ENCODE measurements at places on chromosomes 7 and 10.

- DNase-seq: no peak
Measured at GRCh38 chr7:66950763-66951162, 29.7 kb downstream of the TMEM248 start.

- DNase-seq: no peak
Measured at GRCh38 chr10:72588266-72588665, 37.6 kb downstream of the MICU1 start.

DNA sequence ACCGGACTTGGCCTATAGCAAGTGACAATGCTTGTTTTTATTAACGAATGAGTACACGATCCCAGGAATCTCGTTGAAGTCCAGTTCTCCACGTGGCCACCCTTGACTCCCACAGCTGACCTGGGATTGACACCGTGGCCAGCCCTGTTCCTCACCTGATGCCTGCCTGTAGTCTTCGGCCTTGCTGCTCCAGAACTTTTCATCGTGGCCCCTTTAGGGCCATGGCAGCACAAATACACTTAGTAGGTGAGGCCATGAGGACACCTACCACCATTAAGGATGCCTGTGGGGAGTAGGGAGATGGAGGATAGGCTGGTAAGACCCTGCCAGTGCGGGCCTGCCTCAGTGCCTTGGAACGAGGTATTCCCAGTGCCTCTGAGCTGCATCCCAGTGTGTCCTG lies 30.6 kb upstream of the INSYN2A start:
- no peak for DNase-seq

DNA sequence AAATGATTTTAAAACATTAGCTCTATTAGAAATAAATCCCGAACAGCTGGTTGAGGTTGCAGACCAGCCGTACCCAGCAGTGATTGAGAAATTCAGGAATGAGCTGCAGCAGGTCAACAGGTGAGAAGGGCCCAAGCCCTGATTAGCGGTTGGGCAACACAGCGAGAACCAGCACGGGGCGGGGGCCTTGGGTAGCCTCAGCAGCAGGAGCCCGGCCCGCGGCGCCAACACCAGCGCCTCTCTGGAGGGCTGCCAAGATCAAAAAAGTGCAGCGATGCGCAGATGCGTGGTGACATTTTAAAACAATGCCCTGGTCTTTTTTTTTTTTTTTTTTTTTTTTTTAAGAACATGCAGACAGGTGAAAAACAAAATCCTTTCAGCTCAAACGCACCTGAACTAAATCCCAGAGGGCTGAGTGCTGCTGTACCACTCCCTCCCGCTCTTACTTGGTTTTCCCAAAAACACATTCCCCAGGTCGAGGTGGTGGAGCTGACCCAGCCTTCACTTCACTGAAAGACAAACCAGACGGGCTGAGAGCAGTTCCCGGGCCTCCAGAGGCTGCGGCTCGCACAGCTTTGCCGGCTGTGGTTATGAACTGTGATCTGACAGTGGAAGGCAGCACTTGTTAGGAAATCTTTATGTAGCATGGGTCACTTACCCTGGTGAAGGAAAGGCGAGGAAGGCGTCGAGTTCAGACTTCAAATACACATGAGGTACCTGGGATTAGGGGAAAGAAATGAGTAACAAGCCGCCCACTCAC lies 579.4 kb downstream of the SDK1 start:
- no peak for DNase-seq

GRCh38 chr7:128231021-128231420 lies 10.1 kb upstream of the LEP start:
- no peak for DNase-seq

- DNase-seq: no peak
Measured at GRCh38 chr7:98134420-98135228, 28.0 kb downstream of the LMTK2 start.

DNA sequence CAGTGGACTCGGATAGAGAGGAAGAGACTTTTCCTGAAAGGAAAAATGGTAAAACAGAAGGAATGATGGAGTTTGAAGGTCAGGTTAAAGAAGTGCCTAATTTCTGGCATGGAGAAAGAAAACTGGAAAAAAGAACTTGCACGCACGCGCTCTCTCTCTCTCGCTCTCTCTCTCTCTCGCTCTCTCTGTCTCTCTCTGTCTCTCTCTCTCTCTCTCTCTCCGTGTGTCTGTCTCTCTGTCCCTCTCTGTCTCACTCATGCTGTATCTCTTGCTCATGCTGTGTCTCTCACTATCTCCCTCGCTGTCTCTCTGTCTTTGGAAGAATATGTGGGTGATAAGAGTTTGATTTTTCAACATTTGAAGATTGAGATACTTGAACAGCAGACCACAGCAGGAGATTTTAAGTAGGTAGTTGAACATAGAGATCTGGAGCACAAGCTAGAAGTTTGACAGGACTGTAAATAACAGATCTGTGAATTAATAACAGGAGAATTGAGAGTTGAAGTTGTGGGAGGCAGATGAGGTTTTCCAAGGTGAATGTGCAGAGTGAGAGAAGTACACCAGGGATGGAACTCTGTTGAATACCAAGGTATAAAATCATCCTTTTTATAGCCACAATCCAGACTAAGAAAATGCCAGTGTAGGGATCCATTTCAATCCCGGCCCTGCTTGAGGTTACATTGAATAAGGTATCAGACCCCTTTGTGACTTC lies 33.1 kb downstream of the ADD3 start:
- DNase-seq: no peak

DNA sequence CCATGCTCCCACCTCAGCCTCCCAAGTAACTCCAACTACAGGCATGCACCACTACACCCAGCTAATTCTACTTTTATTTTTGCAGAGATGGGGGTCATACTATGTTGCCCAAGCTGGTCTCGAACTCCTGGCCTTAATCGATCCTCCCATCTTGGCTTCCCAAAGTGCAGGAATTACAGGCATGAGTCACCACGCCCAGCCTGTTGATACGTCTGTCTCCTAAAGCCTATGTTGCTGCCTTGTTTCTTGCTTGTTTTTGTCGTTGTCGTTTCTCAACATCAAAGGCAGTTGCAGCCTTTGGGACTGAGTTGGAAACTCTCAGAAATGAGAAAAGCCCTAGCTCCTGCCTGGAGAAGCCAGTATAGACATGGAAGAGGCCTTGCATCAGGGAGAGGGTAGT lies 49.9 kb downstream of the SORBS1 start:
- no peak for DNase-seq

DNA sequence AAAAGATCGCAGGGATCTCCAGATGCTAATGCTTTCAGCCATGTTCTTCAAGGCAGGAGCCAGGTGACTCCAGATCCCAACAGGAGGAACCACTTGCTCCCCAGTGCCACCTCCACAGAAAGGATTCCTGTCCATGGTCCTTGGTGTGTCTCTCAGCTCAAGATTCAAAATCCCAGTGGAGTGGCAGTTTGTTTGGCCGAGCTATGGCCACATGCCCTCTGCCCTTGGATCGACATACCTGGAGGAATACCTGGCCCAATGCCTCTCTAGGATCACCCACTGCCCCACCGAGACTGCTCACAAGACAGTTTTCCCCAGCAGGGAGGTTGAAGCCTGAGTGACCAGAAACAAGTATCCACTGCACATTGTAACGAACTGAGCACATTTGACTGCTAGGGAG lies 3.9 kb upstream of the GPRIN2 start:
- DNase-seq: no peak

- DNase-seq: no peak
Measured at GRCh38 chr7:148991536-148991935, 36.8 kb downstream of the PDIA4 start.

DNA sequence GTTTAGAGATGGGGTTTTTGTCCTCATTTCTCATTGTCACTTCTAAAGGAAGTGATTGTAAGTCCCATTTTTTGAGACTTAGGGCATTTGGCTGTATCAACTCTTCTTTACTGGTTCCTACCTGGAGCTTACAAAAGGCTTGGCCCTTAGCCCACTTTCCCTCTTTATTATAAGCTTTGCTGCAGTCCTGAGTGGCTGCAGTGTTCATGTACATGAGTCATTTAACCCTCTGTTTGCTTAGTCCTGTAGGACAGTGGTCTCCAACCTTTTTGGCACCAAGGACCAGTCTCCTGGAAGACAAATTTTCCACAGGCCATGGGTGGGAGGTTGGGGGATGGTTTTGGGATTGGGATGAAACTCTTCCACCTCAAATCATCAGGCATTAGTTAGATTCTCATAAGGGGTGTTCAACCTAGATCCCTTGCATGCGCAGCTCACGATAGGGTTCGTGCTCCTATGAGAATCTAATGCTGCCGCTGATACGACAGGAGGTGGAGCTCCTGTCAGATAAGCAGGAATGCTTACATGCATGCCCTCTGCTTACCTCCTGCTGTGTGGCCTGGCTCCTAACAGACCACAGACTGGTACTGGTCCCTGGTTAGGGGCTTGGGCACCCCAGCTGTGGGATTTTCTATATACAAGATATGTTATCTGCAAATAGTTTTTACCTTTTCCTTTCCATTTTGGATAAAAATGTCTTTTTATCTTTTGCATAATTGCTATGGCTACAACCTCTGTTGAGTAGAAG lies 99.7 kb downstream of the CCSER2 start:
- DNase-seq: no peak

- DNase-seq: no peak
Measured at GRCh38 chr10:85548034-85548433, 818.6 kb downstream of the GRID1 start.

DNA sequence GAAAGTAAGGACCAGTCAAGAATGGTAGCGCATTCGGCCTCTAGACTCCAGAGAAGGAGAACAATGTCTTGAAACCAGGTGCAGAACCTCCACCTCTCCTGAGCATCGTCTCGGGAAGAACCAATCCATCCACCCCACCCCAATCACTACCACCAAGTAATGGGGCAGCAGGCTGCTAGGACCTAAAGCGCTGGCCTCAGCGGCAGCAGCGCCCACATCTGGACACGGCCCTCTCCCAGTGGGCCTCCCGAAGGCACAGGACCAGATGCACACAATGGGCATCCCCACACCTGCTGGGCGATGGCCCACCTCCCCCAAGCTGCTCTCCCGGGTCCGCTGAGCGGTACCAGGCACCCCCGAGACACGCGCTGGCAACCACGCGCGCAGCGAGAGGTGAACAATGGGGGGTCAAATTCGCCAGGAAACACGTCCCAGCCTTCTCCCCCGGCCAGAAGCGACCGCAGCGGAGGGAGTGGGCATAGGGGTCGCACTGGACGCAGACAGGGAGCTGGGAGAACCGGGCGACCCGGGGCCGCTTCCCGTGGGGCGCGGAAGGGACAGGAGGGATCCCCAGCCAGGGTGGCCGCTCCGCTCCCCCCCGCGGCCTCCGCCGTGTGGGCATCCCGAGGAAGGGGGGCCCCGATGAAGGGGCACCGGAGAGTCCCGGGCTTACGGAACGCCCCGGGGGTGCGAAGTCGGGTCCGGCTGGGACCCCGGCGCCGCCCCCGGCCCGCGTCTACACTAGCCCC lies 506 bp downstream of the CTTNBP2 start:
- no peak for DNase-seq

GRCh38 chr7:47783456-47784223 lies 164.6 kb downstream of the PKD1L1 start:
- DNase-seq: no peak

DNA sequence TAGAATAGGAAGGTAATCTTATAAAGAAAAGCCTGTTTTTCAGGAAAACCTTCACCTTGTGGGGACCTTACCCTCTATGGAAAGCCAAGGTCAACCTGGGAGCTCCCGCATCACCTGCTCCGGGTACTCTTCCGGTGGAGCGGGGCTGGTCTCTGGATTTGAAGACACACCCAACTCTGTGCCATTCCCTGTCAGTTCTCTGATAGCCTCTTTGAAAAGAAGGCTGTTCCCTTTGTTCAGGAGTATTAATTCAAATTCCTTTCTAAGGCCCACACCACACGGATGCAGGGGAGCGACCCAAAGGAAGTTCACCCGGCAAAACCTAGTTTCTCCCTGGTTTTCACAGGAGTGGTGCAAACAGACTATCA lies 10.7 kb downstream of the CTBP2 start:
- no peak for DNase-seq

DNA sequence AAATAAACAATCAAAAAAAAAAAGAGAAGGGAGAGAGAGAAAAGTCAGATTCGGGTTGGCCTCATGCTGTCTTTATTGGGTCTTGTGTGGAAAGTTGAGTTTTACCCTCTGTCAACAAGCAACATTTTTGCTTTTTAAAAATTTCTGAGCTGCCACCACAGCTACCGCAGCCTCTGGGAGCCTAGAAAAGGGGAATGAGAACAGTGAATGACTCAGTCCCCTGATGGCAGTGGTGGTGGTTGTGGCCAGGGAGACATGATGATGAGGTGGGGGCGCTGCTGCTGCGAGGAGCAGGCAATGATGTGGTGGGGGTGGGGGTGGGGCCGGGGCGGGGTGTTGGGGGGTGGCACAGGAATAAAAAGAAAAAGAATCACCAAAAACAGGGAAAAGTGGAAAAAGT lies 20.0 kb upstream of the CREB3L2 start:
- no peak for DNase-seq

DNA sequence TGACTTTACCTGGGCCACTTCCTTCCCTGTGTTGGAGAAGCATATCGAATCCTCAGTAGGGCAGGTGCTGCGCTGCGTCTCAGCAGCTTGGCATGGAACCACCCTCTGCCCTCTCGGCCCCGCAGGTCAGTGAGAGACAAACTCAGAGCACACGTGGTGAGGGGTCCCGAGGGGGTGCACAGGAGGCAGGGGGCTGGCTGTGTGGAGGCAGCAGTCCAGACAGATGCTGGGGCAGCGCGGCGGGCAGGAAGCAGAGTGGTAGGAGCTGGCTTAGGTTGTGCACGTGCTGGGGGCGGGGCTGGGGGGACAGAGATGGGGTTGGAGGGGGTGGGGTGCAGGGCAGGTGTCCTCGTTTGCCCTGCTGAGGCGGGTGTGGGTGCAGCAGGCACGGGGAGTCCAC lies 33.1 kb downstream of the NUB1 start:
- no peak for DNase-seq

DNA sequence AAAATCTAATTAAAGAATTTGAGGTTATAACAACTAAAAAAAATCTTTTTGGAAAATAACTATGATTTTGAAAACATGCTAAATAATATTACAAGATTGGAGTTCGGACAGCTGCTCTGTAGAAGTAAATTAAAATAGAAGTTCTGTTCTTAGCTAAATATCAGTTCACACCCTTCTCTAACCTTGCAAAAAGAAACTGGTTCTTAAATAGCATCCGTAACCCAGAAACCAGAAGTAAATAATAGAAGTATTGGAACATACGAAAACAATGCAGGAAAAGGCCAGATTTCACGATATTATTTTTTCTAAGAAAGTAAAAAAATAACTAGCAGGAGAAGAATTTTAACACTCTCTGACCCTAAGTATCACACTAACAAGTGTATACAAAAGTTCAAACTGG lies 164.7 kb downstream of the PRKG1 start:
- no peak for DNase-seq

- no peak for DNase-seq
Measured at GRCh38 chr10:67110286-67110685, 184.4 kb downstream of the LRRTM3 start.

GRCh38 chr7:22121702-22122474 lies 176.2 kb upstream of the CDCA7L start:
- no peak for DNase-seq

DNA sequence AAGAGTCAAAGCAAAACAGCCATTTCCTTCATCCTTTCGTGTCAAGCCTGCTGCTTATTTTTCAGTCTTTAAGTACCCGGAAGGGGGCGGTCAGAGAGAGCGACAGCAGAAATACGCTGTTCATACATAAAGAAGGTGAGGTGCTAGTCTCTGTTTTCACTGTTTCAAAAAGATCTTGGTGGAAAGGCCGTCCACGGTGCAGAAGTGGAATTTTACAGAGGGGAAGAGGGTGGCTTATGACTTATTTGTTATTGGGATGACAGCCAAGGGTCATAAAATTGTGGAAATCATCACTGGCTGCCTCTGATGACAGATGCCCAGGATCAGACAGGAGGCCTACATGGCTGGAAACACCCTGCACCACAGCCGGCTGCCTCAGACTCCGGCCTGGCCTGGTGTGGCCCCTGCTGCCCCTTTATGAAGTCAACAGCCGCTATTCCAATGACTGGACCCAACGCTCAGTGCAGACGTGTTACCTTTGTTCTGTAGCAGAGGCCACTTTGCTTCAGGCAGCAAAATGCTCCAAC lies 57.0 kb downstream of the HIPK2 start:
- DNase-seq: no peak

All from stimulated activated CD4-positive, alpha-beta T cell treated with anti-CD3 and anti-CD28 coated beads, Interleukin-1b, Interleukin-23, amount 100 ng/mL, for 24 hours (primary cell).